Activated T-helper 2 cell treated with anti-CD3 and anti-CD28 coated beads, Interferon-gamma antibody, Interleukin-2, Interleukin-4, amounts not matched to agents 10 μg/mL and 5 μg/mL and 100 μg/mL, durations not matched to agents 14 hours and 24 hours and 36 hours (primary cell): ENCODE measurements at places on chromosomes 7 and 10.

- DNase-seq, result no peak
These were observed 103.7 kb downstream of the ZNF92 start for GRCh38 chr7:65477326-65477725.

- DNase-seq, result no peak
These were observed 132.2 kb downstream of the MAD1L1 start for GRCh38 chr7:2100278-2101208.

GRCh38 chr7:42236976-42237810, at the start of gene GLI3:
Gene GLI3, minus strand, starts transcription at chr7:42237209. Its CDS starts 13,956 bp downstream, at chr7:42223253.
- DNase-seq, result peak; percentile 12

DNA sequence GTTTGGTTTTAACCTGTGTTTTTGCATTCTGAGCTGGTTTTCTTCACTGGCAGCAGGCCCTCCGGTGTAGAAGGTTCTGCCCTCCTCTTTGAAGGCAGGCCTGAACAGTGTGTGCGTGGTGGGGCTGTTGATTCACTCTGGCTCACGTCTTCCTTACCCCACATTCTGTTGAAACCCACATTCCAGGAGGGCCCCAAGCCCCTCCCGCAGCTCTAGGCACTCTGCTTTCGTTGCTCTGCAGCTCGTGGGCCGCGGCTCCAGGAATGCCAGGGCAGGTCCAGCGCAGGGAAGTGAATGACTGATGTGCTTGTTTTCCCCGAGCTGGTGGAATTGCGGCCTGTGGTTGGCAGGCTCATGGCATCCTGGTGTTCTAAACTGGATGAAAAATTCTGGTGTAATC, 49.0 kb downstream of the HTRA1 start:
- DNase-seq, result no peak

GRCh38 chr7:11714205-11714604, 117.8 kb downstream of the THSD7A start:
- DNase-seq, result no peak

GRCh38 chr10:130212746-130213145, 76.6 kb downstream of the GLRX3 start:
- DNase-seq, result no peak

- no peak for DNase-seq
These were observed 9.5 kb upstream of the TSGA13 start for GRCh38 chr7:130695840-130696239.

GRCh38 chr7:131493581-131493980, 62.8 kb downstream of the PODXL start:
- no peak for DNase-seq

GRCh38 chr7:69701288-69701687, 103.0 kb downstream of the AUTS2 start:
- DNase-seq, result no peak

GRCh38 chr10:52318822-52319464, 4.9 kb downstream of the DKK1 start:
- no peak for DNase-seq

GRCh38 chr7:80999100-80999499, 80.2 kb upstream of the SEMA3C start:
- DNase-seq, result no peak

DNA sequence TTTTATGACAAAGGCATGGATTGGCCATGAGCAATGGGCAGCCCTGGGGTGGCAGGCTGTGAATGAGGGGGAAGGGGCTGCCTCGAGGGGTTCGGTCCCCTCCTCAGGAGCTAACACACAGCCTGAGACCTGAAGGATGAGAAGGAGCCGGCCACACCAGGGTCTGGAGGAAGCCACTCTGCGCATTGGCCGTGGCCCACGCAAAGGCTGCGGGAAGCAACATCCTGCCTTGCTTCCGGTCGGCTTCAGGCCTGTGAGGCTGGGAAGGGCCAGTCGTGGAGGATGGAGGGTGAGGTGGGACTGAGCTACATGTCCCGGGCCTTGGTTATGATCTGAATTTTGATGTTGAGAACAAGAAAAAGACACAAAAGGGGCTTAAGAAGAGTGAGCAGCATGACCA, 49.4 kb downstream of the RGS10 start:
- no peak for DNase-seq

DNA sequence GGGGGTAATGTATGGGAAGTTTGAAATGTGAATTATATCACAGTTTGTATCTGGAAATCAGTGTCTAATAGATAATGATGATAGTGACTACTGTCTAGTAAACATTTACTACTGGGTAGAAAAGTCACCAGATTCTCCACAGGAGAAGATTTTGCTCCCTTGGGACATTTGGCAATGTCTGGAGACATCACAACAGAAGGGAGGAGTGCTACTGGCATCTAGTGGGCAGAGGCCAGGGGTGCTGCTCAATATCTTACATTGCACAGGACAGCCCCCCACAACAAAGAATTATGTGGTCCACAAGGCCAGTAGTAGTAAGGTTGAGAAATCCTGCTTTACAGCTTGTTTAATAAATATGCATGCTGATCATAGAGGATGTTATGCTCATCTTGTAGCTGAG, 92.3 kb upstream of the PRPS1L1 start:
- no peak for DNase-seq

DNA sequence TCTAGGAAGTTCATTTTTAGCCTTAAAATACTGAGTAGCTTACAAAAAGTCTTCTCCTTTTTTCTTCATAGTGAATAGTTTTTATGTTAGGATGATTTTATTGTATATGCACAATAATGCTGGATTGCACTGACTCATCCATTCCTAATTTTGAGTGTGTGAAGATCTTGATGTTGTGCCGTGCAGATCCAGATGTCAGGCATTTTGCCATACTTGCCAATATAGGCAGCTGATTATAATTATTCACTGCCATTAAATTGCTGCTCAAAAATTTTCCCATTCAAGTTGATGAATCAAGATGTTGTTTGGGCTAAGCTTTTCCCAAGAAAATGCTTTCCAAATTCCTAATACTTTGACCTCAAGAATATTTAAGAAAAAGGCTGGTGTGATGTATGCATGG, 218.3 kb downstream of the AHR start:
- no peak for DNase-seq

DNA sequence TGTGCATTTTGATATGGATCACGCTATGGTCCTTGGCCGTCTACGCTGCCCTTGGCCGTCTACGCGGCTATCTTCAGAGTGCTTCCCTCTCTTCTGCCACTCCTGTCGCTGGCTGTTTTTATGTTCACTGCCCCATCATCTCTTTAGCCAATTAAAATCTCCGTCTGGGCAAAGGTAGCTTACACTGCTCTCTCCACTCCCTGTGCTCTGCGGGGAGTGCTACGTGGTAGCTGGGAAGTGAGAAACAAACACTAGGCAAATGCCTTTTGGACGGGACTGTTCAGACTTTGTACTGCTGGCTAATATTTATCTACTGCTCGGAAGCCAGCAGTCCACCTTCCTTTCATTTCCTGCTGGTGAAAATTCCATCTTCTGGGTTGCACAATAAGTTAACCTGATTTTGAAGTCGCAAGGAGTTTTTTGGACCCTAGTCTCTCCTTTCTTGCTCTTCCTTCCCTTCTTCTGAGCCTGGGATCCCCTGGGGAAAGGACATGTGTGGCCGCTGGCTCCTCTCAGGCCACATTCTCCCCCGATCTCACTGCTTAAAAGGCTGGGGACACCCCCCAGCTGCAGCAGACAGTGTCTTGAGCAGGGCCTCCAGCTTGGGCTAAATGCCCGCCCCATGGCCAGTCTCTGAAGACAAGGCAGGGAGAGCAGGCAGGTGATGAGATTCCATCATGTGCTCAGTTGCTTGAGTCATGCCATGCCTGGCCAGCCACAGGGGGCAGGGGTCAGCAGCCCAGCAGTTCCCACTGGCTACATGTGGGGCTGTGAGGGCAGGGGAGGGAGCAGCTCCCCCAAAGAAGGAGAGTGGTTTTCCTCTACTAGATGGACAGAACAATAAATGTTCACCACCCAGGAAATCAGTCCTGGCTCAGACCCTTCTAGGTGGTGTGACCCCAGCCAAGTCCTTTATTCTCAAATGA, 25.5 kb upstream of the RBM33 start:
- DNase-seq, result no peak

DNA sequence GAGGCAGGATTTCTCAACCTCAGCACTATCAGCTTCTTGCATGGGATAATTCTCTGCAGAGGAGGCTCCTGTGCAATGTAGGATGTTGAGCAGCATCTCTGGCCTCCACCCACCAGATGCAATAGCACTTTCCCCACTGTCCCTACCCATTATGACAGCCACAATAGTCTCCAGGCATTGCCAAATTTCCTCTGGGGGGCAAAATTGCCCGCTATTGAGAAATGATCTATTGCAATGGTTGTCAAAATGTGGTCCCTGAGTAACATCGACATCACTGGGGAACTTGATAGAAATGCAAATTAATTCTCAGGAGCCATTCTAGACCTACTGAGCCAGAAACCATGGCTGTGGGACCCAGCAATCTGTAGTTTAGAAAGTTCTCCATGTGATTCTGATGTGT, 7.0 kb downstream of the KCNK18 start:
- no peak for DNase-seq

GRCh38 chr7:13110107-13110506, 422.7 kb downstream of the ARL4A start:
- no peak for DNase-seq
